ENCODE measurements at places on chromosomes 13 and 19.

DNA sequence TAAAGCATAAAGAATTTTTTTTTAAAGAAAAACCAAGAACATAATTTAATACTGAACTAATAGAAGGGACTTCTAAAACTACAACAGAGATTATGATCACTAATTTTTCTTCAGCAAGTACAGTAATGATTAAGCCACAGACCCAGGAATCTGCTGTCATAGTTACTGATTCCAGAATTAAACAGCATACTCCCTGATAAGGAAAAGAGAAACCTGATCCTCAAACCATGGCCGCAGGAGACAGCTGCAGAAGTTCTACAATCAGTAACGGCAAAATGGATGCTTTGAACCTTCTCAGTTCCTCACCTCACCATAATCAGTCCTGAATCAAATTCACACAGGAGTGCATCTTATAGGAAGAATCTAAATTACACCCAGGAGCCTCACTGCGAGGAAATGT, 939.0 kb upstream of the SLITRK1 start:
- DNase-seq: no peak

GRCh38 chr19:38971672-38972071, 3.9 kb downstream of the FBXO17 start:
- no peak for DNase-seq

DNA sequence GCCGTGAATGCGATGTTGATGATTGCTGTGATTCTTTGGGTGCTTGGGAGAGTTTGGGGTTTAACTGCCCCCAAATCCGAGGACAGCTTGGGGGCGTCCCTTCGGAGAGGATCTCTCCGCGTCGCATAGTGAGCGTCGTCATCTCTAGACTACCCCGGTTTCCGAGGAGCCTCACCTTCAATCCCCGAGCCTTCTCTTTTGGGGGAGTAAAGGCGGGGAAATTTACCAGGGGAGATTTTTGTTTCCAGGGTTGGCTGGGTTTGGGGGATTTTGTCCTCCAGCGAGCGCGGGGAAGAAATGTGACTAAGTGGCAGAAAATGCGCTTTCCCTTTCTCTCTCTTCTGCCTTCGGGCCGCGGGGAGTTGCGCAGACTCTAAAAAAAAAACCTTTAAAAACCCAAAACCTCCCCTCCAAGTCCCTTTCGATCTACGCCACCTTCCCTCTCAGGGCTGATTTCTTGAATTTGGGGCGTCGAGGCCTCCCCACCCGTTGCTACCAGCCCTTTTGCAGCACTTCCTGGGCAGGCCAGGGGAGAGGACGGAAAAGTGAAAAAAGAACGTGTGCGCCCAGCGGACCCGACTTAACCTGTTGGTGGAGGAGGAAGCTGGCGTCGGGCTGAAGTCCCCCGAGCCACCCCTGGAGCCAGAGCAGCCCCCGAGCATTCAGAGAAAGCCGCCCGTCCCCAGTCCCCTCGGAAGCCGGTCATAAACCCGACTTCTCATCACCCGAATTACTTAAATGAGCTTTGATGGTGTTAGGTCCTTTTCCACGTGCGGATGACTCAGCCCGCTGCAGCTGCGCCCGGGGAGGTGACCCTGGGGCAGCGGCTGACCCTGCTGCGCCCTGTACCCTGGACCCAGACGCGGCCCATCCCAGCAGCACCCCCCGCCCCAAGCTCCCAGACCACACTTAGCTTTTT, 17.7 kb downstream of the NFIX start:
- peak; percentile 23 for DNase-seq

DNA sequence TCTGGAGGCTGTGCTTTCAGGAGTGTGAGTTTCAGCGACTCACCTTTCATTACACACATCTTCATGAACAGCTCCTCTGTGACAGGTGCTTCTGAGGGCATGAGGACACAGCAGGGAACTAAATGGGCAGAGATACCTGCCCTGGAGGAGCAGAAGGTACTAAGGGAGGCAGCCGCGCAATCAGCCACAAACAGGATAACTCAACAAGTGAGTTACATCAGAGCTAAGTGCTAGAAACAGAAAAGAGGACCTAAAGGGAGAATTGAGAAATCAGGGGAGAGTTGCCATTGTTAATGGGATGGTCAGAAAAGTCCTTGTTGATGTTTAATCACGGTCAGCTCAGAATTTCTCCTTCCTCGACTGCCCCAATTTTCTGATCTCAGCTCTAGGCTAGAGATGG, 42.5 kb downstream of the SYDE1 start:
- DNase-seq: no peak

DNA sequence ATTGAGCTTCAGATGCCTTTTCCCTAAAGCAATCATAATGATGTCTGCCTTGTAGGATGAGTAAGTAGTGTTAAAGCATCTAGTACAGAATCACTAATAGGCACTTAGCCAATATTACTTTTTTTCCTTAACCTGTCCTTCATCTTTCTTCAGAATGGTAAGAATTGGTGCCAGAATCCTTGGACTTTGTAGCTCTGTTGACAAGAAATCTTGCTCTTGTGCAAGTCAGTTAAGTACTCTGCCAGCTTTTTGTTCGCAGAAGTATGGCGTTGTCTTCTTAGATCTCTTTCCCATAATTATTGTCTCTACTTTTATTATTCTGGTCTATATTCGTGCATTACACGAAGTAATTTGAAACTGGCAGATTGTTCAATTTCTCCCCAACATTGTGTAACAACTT, 554.5 kb downstream of the PCDH9 start:
- DNase-seq: no peak

DNA sequence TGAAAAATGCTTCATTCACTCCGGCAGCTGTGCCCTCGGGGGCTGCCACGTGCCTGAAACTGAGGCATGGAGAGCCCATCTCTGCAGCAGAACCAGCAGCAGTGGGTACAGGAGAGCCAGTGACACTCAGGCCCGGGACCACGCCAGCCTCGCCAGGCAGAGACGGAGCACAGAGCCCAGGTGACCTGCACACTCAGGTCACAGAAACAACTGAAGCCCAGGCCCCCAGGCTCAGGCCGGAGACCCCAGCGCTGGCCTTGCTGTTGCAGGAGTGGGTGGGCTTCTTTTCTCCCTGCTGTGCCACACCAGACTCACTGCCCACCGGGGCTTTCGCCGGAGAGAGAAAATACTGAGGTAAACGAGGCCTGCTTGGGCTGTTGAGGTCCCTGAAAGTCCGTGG, 117.3 kb downstream of the SOX1 start:
- no peak for DNase-seq

DNA sequence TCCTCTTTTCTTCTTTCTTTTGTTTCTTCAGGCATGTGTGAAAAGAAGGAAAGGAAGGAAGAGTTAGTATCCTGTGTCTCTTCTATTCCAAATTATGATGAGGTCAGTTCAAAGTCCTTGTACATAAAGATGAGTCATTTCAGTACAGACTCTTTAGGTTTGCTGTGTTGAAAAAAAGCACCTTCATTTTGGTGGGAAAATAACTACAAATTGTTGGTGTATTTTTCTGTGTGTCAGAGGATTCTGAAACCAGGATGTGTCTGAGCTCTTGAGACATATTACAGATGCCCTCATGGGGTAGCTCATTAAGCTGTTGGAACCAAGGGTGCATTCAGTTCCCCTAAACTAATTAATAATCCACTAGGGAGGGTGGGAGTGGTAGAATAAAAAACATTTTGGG, 5.8 kb upstream of the HSPH1 start:
- DNase-seq: no peak

DNA sequence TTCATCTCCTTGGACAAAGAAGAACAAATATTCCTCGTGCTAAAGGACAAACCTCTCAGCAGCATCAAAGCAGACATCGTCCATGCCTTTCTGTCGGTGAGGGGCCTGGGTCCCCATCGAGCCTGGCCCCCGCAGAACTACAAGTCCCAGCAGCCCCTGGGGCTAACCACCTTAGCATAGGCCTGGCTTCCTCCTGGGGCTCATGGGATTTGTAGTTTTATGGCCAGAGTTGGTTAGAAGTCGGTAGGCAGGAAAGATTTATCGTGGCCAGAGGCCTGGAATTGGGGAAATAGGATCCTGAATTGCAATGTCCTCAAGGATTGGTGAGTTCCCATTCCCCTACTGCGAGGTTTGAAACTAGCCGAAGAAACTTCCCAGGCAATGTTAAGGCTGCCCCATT, 19.6 kb downstream of the TMEM150B start:
- DNase-seq: peak; percentile 49

- peak; percentile 66 for DNase-seq
These were observed 13.3 kb downstream of the PALM3 start for GRCh38 chr19:14048443-14049153.

- DNase-seq: no peak
These were observed 1151.0 kb downstream of the DIAPH3 start for GRCh38 chr13:59012731-59013130.

- DNase-seq: no peak
These were observed 134.0 kb downstream of the COG6 start for GRCh38 chr13:39789451-39789850.

DNA sequence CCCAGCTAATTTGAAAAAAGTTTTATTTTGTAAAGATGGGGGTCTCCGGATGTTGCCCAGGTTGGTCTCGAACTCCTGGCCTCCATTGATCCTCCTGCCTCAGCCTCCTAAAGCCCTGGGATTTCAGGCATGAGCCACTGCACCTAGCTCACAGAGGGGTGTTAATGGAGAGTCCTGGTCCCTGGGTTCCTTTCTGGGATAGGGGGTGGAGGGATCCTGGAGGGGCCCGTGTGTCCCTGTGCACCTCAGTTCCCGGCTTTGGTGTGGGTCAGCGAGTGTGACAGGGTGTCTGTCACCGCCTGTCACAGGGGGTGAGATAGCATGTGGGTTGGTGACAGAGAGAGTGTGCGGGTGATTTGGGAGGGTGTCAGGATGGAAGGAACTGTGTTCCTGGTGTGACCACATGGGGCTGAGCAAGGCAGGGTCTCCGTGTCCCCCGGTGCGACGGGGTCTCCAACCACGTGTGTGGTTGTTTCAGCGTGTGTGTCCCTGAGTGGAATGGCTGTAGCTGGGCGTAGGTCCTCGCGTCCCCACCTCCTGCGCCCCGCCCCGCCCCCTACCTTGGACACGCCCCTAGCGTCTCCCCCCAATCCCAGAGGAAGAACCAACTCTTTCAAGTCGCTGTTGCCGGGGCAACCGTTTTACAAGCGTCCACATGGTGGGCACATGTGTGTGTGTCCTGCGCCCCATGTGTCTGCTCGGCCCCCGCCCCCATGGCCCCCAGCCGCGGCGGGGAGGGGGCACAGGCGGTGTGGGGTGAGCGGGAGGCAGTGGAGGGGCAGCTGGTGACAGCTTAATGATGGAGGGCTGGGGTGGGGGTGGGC, 2.9 kb upstream of the NRTN start:
- no peak for DNase-seq
